Activated CD4-positive, alpha-beta T cell treated with anti-CD3 and anti-CD28 coated beads, Interleukin-2, amount 50 U/mL, for 4 hours (primary cell): ENCODE measurements at places on chromosomes 6 and 20.
A peak's percentile ranks its signal among the peaks of the same experiment; 100 is the strongest.

DNA sequence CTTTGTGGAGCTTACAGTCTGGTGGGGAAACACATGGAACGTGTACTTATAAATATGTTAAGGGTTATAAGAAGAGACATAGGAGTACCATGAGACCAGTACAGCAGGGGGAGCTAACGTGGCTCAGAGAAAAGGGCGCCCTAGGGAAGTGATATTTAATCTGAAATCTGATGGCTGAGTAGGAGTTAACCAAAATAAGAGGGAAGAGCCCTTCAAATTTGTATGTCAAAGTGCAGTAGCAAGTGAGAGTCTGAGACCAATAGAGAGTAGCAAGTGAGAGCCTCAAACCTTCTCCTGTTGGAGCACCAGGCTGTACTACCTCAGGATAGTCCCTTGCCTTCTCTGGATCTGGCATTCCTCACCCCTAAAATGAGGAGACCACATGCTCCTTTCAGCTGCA is 6.1 kb upstream of the PKIG start:
- no peak for DNase-seq

GRCh38 chr6:76026101-76026500 is 46.4 kb downstream of the IMPG1 start:
- DNase-seq, result no peak

DNA sequence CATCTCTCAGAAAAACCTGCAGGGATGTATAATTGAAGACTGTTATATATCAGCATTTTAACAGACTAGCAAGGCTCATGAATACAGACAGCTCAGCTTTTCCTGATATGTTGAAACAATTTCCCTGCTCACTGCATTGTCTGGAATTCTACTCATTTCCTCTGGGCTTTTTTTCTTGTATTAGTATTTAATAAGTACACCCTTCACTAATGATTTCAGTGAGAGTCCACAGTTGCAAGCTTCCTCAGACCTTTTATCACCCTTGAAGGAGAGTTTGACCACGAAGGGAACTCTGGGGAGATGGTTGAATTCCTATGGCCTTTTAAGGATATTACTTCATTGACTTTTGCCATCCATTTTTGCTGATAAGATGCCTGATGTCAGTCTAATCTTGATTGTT is 248.7 kb downstream of the ADGB start:
- DNase-seq, result no peak

GRCh38 chr20:48858075-48858790 is 30.4 kb upstream of the PREX1 start:
- DNase-seq, result no peak

GRCh38 chr20:34569598-34569997 is 11.1 kb downstream of the MAP1LC3A start:
- no peak for DNase-seq

DNA sequence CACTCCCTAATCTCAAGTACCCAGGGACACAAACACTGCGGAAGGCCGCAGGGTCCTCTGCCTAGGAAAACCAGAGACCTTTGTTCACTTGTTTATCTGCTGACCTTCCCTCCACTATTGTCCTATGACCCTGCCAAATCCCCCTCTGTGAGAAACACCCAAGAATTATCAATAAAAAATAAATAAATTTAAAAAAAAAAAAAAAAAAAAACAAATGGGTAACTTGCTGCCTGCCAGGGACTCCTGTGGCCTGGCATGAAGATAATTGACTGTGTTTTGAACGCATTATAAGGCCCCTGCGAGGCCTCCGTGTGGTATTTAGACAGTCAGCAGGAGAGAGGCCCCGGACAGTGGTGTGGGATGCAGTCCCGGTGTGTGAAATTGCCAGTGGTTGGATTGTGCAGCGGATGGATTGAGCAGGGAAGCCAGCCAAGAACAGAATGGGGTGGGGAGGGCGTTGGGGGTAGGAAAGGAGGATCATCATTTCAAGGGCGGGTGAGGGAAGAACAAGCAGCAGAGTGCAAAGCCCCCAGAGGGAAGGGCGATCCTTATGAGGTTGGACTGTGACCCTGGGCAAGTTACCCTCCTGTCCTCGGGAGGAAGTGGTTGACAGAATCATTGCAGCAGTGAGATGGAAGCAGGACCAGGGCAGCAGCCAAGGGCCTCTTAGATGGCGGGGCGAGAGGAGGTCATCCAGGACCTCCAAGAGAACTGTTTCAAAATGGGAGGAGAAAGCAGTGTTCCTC is 43.3 kb downstream of the PPARD start:
- DNase-seq, result no peak

DNA sequence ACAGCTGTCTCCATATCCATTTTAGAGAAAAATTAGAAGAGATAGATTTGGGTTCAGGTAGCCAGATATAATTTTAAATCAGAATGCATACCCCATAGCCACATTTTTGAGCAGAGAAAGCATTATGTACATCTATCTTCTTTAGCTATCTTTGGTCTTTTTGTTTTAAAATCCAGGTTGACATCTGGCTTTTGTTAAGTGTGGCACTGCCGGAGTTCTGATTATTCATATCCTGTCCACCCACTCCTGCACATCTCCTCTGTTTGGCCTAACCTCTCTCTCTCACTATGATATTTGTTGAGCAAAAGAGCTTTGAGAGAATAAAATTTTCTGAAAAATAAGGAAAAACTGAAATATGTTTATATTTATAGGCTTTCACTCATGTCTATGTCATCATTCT is 189.7 kb downstream of the PACRG start:
- DNase-seq, result no peak

GRCh38 chr6:37496951-37497885 is 2.5 kb downstream of the CCDC167 start:
- no peak for DNase-seq

DNA sequence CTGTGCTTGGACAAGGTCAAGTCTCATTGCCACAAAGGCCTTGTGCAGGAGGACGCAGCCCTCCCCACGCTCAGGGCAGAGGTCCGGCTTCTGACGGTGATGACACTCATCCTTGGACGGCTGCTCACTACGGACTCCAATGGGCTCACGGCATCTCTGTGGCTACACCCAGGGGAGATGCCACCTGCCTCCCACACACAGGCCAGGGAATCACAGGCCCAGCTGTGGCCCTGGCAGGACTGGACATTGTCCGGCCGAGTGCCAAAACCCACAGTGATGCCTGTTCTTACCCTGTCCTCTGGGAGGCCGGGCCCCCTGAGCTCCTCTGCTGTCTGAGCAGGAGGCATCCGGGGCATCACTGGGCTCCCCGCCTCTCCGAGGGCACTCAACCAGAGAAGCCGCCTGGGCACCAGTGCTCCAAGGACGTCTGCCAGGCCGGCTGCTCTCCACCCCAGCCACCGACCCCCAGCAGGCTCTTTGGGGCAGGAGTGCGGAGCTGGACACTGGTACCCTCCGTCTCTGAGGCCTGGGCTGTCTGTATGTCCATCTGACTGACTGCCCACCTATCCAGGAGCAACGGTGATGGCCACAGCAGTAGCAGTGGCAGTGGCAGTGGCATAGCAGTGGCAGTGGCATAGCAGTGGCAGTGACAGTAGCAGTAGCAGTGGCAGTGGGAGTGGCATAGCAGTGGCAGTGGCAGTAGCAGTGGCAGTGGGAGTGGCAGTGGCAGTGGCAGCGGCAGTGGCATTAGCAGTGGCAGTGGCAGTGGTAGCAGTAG is 1.9 kb downstream of the RBBP8NL start:
- DNase-seq, result no peak

- DNase-seq, result no peak
These were observed 73.3 kb upstream of the CD93 start for GRCh38 chr20:23159256-23159946.

DNA sequence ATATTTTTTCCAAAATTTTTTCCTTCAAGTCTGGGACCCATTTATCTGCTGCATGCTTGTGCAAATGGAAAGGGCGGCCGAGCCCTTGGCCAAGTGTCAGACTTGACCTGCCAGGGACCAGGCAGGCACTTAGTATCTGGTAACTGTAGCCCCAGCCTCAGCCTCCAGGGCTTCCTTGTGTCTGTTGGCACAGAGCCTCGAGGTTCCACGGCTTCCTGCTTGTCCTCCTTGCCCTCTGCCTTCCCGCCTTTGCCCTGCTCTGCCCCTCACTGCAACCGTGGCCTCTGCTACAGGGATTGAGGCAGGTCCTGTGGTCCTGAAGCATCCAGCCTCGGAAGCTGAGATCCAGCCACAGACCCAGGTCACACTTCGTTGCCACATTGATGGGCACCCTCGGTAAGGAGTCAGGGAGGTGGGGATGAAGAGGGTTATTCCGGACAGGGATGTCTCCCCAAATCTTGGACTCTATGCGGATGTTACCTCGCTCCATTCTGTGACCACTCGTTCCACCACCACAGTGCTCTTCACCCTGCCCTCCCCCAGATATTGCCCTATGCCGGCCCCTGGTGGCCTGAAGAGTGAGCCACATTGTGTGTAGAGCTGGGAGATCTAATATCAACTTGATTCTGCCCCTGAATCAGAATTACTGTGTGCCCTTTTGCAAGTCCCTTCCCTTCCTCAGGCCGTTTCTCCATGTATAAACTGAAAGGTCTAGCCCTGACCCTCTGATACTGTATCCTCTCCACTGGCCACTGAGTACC is 41.5 kb upstream of the SRF start:
- no peak for DNase-seq

- DNase-seq, result no peak
These were observed 21.7 kb downstream of the ZBP1 start for GRCh38 chr20:57598491-57598890.

GRCh38 chr6:120966321-120966720 is 368.0 kb downstream of the TBC1D32 start:
- no peak for DNase-seq

- DNase-seq, result no peak
These were observed 689.6 kb downstream of the DHX35 start for GRCh38 chr20:39651645-39652325.

DNA sequence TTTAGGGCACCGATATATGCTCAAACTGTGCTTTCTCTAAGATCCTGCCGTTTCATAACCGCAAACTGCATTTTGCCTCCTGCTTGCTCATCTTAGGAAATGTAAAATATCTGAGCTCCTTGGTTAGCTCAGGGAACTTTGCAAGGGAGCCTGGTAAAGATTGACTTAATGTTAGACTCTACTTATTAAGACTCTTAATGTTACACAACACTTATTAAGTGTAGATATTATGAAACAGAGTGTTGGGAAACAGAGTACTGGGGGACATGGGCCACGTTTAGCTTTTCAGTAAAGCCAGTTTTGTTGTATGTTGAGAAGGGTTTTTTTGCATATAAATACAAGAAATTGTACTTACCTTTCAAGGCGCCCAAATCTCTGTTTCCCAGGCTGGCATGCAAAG is 1.9 kb downstream of the LTV1 start:
- no peak for DNase-seq

DNA sequence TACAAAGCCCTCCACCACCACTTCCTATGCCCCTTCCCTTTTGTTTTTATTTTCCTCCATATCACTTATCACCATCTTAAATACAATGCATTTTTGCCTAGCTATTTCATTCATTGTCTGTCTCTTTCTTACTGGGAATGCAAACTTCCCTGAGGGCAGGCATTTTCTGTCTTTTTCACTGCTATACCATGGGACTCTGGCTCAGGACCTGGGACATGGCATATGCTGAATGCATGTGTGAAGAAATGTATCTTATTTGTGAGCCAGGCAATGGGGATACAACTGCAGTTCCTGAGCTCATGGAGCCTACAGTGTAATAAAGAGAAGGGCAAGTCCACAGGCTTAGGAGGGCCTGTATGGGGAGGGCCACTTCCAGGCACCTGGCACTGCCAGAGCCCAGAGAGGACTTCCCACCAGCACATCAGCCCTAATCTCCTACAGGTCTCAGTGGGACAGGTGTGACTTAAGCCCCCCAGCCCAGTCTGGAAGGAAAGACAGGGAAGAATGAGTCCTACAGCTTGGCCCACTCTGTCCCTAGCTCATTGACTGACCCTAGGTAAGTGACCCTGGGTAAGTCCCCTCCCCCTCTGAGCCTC is 43.2 kb downstream of the TFEB start:
- no peak for DNase-seq

GRCh38 chr6:170445487-170445886 is 107.6 kb downstream of the PSMB1 start:
- no peak for DNase-seq

- peak; percentile 6 for DNase-seq
These were observed 650 bp upstream of the TTK start for GRCh38 chr6:80003826-80004172.

- DNase-seq, result no peak
These were observed 209.3 kb upstream of the SGK1 start for GRCh38 chr6:134527108-134527787.

- no peak for DNase-seq
These were observed 2.5 kb downstream of the PPDPF start for GRCh38 chr20:63522981-63523611.

- no peak for DNase-seq
These were observed 18.7 kb downstream of the BTN3A1 start for GRCh38 chr6:26420688-26421171.

- DNase-seq, result no peak
These were observed 72.4 kb downstream of the TULP4 start for GRCh38 chr6:158384671-158385110.

GRCh38 chr20:53447316-53447715 is 146.3 kb downstream of the ZNF217 start:
- DNase-seq, result no peak

DNA sequence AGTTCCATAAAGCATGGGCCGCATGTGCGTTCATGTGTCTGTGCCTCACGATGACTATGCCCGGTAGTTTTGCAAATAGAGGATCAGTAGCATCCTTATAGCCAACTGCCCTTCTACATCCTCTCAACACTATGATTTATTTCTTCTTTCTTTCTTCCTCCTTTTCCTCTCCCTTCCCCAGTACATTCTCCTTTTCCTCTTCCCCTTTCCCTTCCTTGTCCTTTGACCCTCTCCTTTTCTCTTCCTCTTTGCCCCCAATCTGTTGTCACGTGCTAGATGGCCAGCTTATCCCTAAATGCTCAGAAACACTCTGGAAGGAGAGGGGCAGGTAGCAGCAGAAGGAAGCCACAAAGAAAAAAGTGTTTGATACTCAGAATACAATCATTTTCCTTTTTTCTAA is 20.2 kb upstream of the ADGRF1 start:
- no peak for DNase-seq

GRCh38 chr20:38032585-38033329 is 499 bp downstream of the TTI1 start:
- DNase-seq, result no peak

- peak; percentile 0 for DNase-seq
These were observed 38.4 kb upstream of the SPTLC3 start for GRCh38 chr20:12970372-12970821.
